ENCODE measurements at places on chromosomes 16 and 17. TPM values are rescaled to one million over a fixed set of nuclear protein-coding genes. Genes with fewer than 3 reads are reported as not detected.

DNA sequence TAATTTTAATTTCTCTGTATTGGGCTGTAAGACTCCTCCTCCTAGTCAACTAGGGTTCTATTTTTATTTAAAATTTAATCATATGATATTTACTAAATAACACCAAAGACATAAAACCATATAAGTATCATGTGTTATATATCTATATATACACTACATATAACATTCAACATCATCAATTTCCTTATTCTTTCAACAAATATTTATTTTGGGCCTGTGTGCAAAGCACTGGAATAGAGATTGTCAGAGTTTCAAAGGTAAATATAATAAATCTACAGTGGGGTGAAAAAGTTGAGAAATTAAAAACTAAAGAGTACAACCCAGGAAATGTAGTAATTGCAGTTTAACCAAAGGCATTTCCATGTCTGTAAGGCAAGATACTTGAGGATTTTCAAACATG lies 364.0 kb downstream of the CA10 start:
- no peaks in the 10 kb centered on the region for H3K4me1 ChIP-seq
- no peaks in the 10 kb centered on the region for H3K36me3 ChIP-seq
- DNase-seq: no peak
- H3K27me3 ChIP-seq: no peaks in the 10 kb centered on the region

The GAS2L2 gene
- not detected for total RNA-seq

The RGS11 gene
- 1.1 TPM for total RNA-seq

DNA sequence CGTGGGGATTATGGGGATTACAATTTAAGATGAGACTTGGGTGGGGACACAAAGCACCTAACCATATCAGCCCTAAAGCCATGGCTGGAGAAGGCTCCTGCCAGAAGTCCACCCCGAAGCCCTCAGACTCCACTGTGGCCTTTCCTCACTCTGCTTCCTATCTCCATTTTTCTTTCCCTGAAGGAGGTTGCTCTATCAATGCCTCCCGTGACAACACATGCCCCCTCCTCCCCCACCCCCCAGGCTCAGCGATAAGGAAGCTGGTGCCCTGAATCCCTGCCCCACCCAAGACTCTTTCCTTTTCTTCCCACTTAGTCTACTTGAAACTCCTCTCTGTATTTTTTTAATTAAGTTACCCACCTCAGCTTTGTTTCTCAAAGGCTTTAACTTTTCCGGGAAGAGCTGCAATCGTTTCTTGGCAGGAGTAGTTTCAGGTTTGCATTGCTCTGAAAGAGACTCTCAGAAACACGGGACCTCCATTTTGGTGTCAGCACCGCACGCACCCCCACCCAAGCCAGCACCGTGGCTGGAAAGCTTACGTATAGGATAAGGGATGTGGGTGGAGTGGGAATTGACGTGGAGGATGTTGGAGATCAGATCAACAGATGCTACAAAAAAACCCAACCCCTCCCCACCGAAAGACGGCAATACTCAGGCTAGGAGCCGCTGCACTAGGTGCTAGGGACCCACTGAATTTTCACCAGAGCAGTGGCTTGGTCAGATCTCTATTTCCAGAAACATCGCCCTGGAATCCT lies 15.2 kb upstream of the CA4 start:
- no peak for DNase-seq
- peak overlapping the region; percentile 51 for H3K4me3 ChIP-seq
- H3K36me3 ChIP-seq: no peaks in the 10 kb centered on the region
- H3K27me3 ChIP-seq: peaks cover 7% of the 10 kb centered on the region
- no peaks in the 10 kb centered on the region for H3K4me1 ChIP-seq

DNA sequence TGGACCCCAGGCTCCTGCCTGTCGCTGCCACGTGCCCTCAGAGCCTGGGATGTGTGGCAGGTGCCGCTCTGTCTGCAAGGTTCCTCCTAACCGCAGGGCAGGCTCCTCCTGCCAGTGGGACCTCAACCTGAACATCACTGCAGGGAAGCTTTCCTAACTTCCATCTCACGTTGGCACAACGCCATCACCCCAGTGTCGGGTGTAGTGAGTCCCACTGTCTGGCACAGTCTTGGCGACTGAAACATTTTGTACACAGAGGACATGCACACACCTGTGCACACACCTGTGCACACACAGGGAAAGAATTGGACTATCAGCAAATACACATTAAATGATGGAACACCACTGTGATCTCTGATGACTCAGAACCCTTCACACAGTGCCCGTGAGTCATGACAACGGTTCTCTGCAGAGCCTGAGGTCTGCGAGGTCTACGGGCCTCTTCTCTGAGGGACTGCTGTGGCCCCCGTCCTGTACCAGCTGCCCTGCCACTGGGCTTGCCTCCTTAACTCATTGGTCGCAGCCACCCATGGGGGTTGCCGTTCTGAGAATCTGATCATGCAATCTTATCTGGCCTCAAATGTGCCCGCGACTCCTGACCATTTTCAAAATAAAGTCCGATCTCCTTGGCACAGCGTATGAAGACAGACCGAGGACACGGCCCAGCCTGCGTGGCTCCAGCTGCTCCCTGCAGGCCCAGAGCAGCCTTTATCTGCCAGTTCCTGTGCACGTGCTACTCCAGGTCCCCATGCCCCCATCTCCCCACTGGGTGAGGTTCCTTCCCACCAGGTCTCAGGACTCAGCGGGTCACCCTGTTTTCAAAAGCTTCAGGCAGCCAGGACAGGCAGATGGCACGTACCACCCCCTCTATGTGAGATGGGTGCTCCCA lies 7.6 kb downstream of the CCDC57 start:
- no peaks in the 10 kb centered on the region for H3K27me3 ChIP-seq
- no peak for DNase-seq
- no peaks in the 10 kb centered on the region for H3K4me1 ChIP-seq
- peak overlapping the region; percentile 51 for H3K27ac ChIP-seq

DNA sequence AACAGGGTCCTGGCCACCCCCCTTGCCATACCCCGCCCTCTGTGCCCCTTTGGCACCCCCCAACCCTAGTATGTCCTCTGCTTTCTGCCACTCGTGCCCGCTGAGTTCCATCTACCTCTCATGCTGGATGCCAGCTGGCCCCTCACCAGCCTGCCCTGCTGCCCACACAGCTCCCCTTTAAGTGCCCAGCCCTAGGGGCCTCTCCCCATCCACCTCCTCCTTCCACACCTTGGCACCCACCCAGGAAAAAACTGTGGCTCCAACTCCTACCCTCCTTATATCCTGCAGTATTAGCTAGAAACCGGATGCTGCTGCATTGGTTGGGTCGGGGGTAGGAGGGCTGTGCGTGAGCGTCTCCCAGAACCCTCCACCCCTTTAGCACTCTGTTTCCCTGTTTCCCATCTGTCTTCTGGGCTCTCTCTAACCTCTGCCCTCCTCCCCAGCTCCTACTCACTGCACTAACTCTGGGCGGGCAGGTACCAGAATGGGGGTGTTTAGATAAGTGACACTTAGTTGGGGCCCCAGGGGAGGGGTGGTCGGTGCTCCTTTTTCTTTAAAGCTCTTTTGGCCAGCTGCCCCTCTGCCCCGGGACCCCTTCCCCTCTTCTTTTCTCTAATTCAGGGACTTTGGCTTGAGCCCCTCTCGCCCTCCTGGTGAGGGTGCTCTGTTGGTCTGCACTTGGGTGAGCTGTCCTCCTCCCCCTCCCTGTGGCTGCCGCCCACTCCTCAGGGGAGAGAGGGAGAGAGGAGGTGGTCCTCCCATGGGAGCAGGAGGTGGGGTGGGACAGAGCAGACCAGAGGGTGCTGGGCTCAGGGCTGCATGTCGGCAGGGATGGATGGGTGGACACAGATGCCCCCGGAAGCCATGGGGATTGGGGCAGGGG lies 9.9 kb downstream of the NR1D1 start:
- H3K27me3 ChIP-seq: no peaks in the 10 kb centered on the region
- DNase-seq: peak; percentile 69
- H3K4me3 ChIP-seq: no peak overlapping the region
- peaks cover 27% of the 10 kb centered on the region for H3K4me1 ChIP-seq

DNA sequence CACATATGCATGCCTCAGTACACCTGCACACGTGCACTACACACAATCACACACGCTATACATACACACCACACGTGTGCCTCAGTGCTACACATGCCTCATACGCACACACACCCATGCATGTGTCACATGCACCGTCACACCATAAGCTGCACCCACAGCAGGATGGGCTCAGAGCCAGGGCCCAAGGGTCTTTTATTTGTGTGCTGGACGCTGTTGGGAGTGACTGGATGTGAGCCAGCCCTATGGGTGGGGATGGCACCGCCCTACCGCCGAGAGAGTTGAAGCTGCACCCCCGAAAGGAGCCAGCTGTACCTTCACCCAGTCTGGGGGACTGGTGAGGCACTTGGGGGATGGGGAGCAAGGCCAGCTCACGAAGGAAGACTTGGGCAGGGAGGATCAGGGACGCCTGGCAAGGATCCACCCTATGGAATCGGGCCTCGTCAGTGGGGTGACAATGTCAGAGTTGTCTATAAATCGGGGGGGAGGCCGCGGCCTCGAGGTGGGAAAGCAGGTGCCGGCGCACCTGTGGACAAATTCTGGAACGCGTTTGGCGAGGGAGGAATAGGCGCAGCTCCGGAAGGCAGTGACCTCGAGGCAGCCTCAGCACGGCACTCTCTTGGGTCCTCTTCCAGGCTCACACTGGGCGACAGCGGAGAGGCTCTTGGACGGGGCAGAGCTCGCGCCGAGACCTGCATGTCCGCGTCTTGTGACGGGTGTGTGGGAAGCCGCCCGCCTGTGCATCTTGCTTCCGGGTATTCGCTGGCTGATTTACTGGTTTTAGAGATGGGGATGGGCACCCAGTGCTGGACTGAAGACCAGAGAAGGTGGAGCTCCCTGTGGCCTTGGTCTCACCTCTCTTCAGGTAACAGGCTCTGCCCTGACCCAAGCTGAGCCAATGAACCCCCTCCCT lies 7.3 kb downstream of the RGS11 start:
- no peak for DNase-seq
- no peak overlapping the region for H3K27ac ChIP-seq
- H3K4me3 ChIP-seq: no peak overlapping the region
- H3K4me1 ChIP-seq: no peaks in the 10 kb centered on the region

The DUSP14 gene
- 10.4 TPM for total RNA-seq

DNA sequence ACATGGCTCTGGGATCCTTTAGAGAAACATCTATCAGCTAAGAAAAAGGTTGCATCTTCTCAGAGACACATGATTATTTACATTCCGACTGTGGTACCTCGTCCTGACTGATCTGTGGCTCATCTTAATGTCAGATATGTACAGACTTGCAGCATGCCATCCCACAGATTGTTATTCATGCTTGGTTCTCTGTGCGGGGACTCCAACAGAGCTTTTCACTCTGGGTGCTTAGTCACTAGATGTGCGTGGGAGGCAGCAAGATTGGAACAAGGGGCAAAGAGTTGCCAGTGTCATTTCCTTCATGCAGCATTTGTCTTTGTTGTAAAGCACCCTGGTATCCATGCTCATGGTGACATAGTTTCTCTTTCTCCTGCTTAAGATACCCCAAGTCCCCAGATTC lies 179.1 kb upstream of the CACNG5 start:
- no peak overlapping the region for H3K27ac ChIP-seq
- DNase-seq: no peak
- H3K4me1 ChIP-seq: no peaks in the 10 kb centered on the region
- no peaks in the 10 kb centered on the region for H3K27me3 ChIP-seq
- H3K36me3 ChIP-seq: no peaks in the 10 kb centered on the region
- no peak overlapping the region for H3K4me3 ChIP-seq

- DNase-seq: no peak
- no peaks in the 10 kb centered on the region for H3K4me1 ChIP-seq
- H3K36me3 ChIP-seq: no peaks in the 10 kb centered on the region
- no peaks in the 10 kb centered on the region for H3K27me3 ChIP-seq
- H3K4me3 ChIP-seq: no peak overlapping the region
Observed at GRCh38 chr16:878072-878784, 77.7 kb upstream of the GNG13 start.

GRCh38 chr17:43578404-43578698 lies 32.2 kb upstream of the ETV4 start:
- no peaks in the 10 kb centered on the region for H3K27me3 ChIP-seq
- H3K4me3 ChIP-seq: no peak overlapping the region
- no peaks in the 10 kb centered on the region for H3K36me3 ChIP-seq
- no peak for DNase-seq

The DLX3 gene
- total RNA-seq: not detected

GRCh38 chr16:71880176-71880575 lies 3.8 kb downstream of the ZNF821 start:
- H3K27me3 ChIP-seq: no peaks in the 10 kb centered on the region
- no peaks in the 10 kb centered on the region for H3K4me1 ChIP-seq
- H3K27ac ChIP-seq: no peak overlapping the region
- no peak overlapping the region for H3K4me3 ChIP-seq
- H3K36me3 ChIP-seq: no peaks in the 10 kb centered on the region

GRCh38 chr16:66473051-66473571 lies 46.0 kb downstream of the BEAN1 start:
- no peak overlapping the region for H3K27ac ChIP-seq
- no peak overlapping the region for H3K4me3 ChIP-seq
- H3K4me1 ChIP-seq: no peaks in the 10 kb centered on the region
- no peaks in the 10 kb centered on the region for H3K36me3 ChIP-seq
- DNase-seq: no peak

GRCh38 chr17:57528058-57528451 lies 217.0 kb downstream of the CCDC182 start:
- no peaks in the 10 kb centered on the region for H3K27me3 ChIP-seq
- peak; percentile 37 for DNase-seq
- peak overlapping the region; percentile 58 for H3K27ac ChIP-seq

DNA sequence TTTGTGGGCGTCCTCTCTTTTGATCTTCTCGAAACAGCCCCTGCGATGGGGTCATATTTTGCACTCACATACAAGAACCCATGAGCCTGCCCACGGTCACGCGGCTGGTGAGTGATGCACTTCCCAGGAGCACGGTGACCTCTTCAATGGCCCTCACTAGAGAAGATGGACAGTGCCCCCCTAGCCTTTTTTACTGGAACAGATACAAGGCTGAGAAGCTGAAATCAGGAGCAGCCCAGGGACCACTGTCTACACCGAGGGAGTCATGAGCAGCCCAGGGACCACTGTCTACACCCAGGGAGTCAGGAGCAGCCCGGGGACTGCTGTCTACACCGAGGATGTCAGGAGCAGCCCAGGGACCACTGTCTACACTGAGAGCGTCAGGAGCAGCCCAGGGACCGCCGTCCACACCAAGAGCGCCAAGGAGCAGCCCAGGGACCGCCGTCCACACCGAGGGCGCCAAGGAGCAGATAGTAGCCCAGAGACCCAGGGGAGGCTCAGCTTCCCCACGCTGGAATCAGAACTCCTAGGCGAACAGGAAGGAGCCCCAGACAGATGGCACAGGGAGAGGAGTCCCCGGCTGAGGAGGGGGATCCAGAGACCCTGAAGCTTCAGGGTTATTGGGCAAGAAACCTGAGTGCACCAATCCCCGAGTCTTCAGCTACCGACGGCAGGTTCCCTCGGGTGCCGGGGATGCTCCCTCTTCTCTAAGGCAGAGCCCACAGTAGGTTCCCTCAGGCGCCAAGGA lies 23.7 kb downstream of the ACSF3 start:
- H3K27me3 ChIP-seq: no peaks in the 10 kb centered on the region
- no peak overlapping the region for H3K4me3 ChIP-seq
- no peaks in the 10 kb centered on the region for H3K36me3 ChIP-seq
- DNase-seq: no peak
- no peaks in the 10 kb centered on the region for H3K4me1 ChIP-seq

The OTOA gene
- total RNA-seq: not detected
